ENCODE measurements at places on chromosomes 13 and 19.

GRCh38 chr19:46076951-46077814, 36.4 kb upstream of the IGFL4 start:
- DNase-seq = no peak

GRCh38 chr13:71751073-71751472, 115.9 kb downstream of the DACH1 start:
- no peak for DNase-seq

DNA sequence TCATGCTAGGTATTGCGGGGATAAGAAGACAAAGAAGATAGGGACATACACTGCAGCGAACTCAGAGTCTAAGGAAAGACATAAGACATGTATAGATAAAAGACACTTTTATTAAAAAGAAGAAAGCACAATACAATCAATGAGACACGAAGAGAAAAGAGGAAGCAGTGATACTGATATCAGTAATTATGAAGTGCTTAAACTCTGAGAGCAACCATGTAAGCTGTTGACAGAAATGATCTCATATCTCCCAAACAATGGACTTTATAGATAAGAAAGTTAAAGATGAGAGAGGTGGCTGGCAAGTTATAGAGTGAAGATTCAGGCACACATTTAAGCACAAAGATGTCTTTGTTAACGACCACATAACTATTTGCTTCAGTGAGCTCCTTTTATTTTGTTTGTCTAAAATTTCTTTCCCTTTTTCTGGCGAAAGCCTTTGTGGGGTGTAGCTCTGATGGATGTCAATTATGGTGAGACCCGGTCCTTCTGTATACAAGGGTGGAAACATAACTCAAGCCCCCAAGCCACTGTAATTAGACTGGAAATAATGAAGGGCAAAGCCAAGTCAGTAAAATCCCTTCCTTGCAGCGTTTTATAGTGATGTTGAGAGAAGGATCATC, 818.0 kb upstream of the SLC10A2 start:
- DNase-seq = no peak

DNA sequence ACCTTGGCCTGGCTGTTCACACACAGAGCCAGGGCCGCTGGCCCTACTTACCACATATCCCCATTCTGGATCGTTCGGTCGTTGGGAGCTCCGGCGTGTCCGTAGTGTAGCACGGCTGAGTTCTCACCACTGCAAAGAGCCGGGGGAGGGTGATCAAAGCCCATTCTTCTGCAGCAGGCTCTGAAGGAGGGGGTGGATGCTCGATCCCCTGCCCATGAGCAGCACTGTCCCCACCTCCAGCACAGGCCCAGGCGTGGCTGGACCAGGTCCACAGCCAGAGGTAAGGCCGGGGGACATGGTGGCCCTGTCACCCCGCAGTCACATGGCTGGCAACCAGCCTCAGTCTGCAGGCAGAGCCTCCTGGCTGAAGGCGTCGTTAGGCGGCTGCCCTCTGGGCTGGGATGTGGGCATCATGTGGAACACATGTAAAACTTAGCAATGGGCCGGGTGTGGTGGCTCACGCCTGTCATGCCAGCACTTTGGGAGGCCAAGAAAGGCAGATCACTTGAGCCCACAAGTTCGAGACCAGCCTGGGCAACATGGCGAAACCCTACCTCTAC, 38.2 kb downstream of the CEBPG start:
- no peak for DNase-seq

DNA sequence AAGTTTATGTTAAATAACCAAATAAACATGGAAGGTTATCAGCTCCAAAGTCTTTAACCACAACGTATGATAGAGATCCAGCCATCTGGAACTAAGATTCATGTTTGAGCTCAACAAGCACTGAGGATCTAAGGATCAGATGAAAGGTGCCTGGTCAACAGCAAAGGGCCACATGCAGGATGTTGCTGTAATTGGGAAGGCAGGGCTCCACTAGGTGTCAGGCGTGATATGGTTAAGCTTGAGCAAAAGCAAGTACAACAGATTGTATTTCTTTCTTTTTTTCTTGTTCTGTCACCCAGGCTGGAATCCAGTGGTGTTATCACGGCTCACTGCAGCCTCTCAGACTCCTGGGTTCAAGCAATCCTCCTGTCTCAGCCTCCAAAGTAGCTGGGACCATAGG, 12.0 kb downstream of the EBPL start:
- no peak for DNase-seq

DNA sequence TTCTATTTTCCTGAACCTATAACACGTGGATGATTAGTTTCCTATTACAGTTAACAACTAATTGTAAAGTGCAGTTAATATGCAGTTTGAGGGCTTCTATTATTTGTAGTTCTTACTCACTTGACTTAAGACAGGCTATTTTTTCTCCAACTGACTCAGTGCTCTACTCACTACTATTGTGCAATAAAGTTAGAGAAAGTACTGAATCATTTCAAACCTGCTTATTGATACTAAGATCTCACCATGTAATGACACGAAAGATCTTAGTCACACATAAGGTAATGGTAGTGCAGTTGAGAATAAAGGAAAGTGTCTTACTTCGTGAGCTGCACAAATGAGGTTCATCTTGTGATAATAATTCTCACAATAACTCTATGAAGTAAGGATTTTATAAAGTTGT, 22.8 kb upstream of the ITM2B start:
- DNase-seq = no peak

GRCh38 chr13:67048084-67048820, 181.9 kb downstream of the PCDH9 start:
- no peak for DNase-seq

DNA sequence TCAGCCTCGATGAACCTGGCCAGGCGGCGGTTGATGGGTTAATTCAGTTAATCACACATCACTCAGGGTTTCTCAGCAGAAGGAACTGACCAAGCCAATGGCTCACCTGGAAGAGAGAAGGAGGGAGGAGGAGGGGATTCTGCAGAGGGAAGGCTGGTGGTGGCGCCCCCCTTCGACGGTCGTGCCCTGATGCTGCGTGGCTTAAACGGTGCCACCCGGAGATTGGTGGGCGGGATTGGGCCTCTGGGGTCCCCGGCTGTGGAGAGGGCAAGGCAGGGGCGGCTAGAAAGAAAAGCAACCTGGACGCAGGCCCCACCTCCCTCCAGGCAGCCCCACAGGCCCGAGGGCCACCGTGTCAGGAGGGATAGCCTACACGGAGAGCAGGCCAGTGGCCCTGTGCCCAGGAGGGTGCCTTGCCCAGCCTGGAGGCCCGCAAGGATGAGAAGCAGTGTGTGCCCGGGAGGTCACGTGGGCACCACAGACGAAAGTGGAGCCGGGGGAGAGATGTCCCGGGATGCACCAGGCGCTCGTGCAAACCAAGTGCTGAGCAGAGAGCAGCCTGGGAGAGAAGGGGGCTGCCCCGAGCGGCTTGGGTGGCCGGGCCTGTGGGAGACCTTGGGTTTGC, 16.0 kb downstream of the CSNK1G2 start:
- DNase-seq = no peak

GRCh38 chr13:33745370-33746324, 72.3 kb upstream of the RFC3 start:
- DNase-seq = no peak

- no peak for DNase-seq
Observed at GRCh38 chr19:31275068-31275334, 74.2 kb downstream of the TSHZ3 start.

DNA sequence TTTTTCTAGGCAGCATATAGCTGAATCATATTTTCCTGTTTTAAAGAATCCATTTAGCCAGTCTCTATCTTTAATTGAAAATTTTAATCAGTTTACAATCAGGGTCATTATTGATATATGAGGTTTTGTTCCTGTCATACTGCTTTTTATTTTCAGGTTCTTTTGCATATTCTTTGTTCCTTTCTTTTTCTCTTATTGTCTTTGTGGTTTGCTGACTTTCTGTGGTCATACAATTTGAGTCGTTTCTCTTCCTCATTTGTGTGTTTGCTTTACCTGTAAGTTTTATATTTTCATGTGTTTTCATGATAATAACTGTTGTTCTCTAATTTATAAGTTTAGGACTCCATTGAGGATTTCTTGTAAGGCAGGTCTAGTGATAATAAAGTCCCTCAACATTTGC, 812.6 kb downstream of the DACH1 start:
- no peak for DNase-seq

DNA sequence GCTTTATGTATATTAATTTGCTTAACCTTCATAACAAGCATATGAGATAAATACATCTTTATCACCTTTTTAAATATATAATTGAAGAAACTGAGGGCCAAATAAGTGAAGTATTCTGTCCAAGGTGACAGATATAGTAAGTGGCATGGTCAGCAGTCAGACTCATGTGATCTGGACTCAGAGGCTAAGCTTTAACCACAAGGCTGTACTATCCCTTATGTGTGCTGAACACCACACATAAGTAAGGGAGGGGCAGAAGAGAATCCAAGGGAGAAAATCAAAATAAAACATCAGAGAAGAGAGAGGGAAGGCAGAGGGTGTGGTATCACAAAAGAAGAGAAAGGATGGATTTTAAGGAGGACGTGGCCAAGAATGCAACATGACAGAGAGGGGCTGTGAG, 348.4 kb downstream of the EFNB2 start:
- no peak for DNase-seq

- no peak for DNase-seq
Observed at GRCh38 chr13:47291107-47291656, 394.3 kb upstream of the HTR2A start.

DNA sequence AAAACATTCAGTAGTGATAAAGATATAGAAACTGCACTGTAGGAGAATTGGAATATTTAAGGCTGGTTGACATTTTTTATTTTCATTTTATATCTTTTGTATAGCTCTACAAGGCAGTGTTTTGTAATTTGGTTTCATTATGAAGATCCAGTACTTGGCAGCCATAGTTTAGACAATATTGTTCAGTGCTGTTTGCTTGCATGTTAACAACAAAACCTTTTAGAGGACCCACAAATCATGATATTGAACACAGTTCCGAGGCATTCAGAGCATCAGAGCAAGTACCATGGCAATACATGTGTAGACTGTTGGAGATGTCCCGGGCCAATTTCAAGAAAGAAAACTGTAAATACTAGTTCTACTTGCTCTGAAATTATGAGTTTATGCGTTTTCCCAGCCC, 25.6 kb upstream of the GARRE1 start:
- DNase-seq = no peak

GRCh38 chr19:8017808-8018207, 12.4 kb upstream of the ELAVL1 start:
- no peak for DNase-seq

GRCh38 chr13:40692946-40693345, 26.5 kb upstream of the FOXO1 start:
- DNase-seq = no peak

DNA sequence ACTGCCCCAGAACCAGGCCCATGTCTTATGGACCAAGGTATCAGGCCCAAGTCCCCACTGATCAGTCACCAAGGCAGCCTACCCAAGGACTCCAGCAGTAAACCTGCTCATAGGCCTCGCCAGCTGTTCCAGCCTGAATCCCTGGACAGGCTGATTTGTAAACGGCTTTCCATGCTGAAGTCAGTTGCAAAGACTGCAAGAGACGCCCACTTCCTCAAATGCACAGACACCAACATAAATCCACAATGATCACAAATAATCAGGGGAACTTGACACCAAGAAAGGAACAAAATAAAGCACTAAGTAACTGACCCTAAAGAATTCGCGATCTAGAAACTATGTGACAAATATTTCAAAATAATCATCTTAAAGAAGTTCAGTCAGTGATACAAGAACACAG, 75.2 kb downstream of the RXFP2 start:
- DNase-seq = no peak

DNA sequence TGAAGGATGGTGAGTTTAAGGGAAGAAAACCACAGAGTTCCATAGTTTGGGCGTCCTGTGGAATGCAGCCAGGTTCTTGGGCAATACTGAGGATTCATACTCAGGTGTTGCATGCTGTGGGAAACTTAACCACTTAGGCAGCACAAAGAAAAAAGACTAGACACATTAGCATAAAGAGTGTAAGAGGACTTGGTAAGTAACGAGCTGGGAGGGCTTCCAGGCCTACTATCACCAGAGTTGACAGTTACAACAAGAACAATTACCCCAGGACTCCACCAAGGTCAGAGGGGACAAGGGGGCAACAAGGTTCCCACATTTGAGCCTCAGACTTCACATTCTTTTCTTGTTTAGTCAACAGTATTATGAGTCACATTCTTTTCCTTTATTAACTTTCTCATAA, 33.2 kb downstream of the KCTD12 start:
- no peak for DNase-seq

DNA sequence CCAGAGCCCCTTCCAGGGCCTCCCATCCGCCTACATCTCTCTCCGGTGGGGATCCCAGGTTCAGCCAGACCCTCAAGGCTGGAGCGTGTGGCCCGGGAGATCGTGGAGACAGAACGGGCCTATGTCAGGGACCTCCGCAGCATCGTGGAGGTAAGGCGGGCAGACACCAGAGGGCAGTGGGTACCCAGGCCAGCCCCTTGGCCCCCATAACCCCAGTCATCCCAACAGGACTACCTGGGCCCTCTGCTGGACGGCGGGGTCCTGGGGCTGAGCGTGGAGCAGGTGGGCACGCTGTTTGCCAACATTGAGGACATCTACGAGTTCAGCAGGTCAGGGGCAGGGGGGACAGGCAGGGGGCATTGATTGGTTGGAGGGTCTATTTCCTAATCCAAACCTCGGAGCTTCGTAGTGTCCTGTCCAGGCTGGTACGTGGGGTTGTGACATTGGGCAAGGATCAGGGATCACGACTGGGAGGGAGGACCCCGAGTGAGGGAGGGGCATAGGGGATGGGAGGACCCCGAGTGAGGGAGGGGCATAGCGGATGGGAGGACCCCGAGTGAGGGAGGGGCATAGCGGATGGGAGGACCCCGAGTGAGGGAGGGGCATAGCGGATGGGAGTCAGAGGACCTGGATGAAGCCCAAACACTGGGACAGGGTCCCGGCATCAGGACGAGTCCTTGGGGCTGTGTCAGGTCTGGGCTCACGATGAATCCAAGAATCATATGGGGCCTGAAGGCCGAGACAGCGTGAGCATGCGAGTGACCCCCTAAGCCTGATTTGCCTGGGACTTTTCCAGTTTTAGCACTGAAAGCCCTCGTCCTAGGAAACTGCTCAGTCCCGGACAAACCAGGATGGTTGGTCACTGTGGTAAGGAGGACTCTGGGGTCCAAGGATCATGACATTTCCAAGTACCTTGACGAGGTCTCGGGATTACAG, 2.9 kb downstream of the PLEKHG2 start:
- no peak for DNase-seq

DNA sequence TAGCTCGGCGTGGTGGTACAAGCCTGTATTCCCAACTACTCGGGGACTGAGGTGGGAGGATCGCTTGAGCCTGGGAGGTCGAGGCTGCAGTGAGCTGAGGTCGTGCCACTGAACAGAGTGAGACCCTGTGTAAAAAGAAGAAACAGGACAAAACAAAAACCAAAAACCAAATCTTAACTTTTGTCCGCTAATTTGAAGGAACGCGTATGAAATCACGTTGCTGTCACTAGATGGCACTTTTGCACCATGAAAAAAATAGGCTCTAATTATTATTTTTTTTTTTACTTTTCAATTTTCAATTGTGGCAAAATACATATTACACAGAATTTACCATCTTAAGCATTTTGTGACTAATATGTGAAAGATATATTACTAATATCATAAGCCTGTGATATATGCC, 17.6 kb upstream of the ZNF835 start:
- no peak for DNase-seq
